ENCODE measurements at places on chromosomes 11 and 22.

DNA sequence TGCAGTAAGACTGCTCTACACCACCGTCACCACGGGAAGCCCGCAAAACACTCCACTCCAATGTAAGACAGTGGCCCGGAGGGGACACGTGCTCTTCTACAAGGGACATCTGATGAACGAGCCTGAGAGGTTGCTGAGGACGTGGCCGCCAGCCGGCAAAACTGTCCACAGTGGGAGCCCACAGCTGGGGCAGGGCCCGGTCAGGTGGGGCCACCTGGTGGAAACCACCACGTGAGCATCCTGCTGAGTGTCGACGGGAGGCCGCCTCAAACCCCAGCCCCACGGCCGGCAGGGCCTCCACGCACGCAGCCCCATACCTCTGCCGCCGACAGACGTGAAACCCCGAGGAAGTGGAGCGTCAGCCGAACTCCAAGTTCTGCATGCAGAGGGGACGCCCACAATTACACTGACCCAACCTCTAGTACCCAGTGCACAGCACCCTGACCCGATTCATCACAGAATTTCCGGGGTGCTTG lies 42.6 kb downstream of the BRD1 start:
- no peak for DNase-seq

GRCh38 chr11:6655790-6656583 lies at the start of gene DCHS1:
Gene DCHS1 (minus strand): TSS chr11:6655809. CDS start chr11:6641613, 14,196 bp downstream.
- peak; percentile 61 for DNase-seq

- no peak for DNase-seq
Observed at GRCh38 chr22:39655004-39655579, 84.5 kb downstream of the CACNA1I start.

DNA sequence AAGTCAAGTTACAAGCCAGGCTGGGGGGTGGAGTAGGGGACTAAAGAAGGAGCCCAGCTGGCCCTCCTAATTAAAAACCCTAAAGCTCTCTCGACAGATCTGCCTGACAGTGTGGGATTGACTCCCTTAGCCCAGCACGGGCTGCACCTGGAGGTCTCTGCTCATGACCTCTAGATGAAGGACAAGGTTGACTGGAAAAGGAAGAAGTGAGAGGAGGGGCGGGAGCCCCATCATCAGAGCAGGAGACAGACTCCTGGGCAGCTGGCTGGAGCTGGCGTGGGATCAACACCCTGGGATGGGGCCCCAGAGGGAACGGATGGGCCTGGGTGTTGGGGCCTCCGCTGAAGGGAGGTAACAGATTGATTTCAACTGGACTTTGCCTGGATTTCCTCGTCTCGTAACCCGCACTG lies 46.1 kb downstream of the RPUSD4 start:
- no peak for DNase-seq

GRCh38 chr11:33889296-33889695 lies 2.6 kb downstream of the LMO2 start:
- no peak for DNase-seq

GRCh38 chr22:25139062-25139461 lies 60.6 kb upstream of the CRYBB3 start:
- no peak for DNase-seq

- peak; percentile 16 for DNase-seq
Observed at GRCh38 chr22:41596776-41597634, 7.4 kb upstream of the PMM1 start.

Data from CD4-positive, alpha-beta T cell (primary cell).